ENCODE measurements at places on chromosomes 11 and 22.

GRCh38 chr11:130171534-130171933, 12.0 kb downstream of the ST14 start:
- no peak for DNase-seq

- DNase-seq: no peak
These were observed 78.0 kb downstream of the TSPAN18 start for GRCh38 chr11:44804449-44805437.

GRCh38 chr11:59777104-59777503, 21.9 kb downstream of the STX3 start:
- DNase-seq: no peak

DNA sequence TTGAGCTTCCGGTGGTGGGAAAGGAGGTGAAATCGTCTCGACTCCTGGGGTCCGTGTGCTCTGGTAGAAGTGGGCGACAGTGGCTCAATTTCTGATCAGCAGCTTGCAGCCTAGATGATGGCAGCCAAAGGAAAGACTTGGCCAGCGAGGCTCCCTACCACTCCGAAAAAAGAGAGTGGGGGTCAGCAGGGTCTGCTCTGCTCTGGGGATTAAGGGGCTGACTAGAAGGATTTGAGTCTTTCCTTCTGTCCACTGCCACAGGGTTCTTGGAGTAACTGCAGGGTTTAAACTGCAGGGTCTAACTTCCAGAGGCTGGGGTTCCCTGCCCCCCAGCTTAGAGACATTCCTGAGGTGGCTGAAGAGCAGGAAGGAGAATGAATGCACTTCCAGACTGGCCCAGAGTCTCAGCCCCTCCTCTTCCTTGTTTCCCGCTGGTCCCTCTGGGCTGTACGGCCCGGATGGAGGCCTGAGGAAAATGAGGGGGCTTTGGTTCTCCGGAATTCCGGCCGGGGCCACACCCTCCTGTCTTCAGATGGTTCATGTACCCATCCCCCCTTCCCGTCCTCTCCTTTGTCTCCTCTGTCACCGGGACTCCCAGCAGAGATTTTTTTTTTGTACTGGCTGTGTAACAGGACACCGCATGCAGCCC, 907 bp downstream of the SERPINH1 start:
- no peak for DNase-seq

- peak; percentile 82 for DNase-seq
These were observed 34.4 kb upstream of the TRIM29 start for GRCh38 chr11:120172054-120172911.

GRCh38 chr11:32072872-32073643, 17.8 kb upstream of the RCN1 start:
- no peak for DNase-seq

DNA sequence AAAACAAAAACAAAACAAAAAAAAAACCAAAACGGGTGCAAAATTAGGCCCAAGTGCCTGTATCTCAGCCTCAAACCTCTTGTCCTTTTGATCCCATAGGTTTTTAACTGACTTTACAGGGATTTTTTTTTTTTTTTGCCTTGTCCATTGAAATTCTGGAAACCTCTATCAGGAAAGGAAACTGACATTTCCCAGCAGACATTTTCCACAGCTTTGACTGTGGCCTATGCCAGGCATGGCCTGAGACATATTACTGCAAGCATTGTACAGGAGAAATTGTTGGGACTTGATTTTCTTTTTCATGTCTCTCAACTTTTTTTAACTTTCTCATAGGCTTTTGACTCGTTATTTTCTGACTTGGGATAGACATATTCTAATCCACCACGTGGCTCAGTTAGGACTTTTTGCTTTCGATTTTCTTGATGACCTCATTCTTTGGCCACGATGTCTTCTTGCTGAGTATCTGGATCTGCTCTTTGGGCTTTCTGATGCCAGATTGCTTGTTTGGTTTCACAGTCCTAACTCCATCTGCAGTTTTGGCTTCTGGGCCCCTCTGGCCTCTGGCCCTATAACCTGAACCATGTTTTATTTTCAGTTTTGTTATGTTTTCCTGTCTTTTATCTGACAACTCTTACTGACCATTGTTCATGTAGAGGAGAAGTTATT, 336.1 kb upstream of the C11orf87 start:
- DNase-seq: no peak

DNA sequence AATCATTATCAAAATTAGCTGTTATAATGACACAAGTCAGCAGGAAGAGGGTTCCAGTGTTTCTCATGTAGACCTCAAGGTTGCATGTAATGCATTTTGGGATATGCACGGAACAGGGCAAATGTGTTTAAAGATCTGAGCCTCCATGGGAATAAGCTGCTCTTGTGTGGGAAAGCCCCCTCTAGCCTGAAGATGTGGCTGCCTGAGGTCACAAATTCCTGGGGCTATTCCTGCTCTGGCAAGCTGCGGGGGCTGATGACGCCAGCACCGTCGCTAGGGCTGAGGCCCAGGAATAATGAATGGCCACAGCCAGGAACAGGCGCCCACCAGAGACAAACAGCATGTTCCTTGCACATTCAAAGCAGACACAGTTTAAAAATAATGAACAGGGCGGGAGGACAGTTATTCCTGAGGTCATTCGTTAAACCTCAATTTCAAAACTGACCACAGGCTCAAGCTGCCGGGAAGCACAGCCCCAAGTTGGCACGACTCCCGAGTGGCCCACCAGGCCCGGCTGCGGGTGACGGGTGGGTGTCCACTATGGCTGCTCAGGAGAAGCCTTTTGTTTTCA, 11.7 kb downstream of the OSBPL5 start:
- DNase-seq: no peak

DNA sequence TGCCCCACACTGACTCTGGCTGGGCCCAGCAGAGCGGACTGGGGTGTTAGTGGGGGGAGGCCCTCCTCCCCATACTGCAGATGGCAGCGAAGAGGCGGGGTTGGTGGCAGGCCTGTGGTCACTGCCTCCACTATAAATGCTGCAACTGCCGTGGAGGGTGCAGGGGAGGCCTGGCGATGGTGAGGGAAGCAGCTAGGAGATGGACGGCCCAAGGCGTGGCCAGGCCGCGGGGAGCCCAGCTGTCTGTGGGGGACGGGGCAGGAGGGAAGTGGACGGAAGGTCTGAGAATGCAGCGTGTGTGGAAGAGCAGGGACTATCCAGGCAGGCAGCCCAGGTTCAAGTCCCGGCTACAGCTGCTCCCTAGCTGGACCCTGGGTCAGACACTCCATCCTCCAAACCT, 18.3 kb downstream of the DNAL4 start:
- DNase-seq: no peak

DNA sequence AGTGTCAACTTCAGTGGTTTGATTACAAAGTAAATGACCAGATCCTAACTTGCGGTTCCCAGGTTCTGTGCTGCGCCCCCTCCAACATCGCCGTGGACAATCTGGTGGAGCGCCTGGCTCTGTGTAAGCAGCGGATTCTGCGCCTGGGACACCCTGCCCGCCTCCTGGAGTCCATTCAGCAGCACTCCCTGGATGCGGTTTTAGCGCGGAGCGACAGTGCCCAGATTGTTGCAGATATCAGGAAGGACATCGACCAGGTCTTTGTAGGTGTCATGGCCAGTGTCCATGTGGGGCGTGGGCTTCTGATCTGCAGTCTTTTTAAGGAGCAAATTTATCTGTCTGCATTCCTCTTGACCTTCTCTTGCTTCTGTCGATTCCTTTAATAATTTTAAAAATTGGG, 11.1 kb downstream of the IGHMBP2 start:
- DNase-seq: no peak

GRCh38 chr11:122785031-122785541, 53.2 kb upstream of the CRTAM start:
- no peak for DNase-seq

DNA sequence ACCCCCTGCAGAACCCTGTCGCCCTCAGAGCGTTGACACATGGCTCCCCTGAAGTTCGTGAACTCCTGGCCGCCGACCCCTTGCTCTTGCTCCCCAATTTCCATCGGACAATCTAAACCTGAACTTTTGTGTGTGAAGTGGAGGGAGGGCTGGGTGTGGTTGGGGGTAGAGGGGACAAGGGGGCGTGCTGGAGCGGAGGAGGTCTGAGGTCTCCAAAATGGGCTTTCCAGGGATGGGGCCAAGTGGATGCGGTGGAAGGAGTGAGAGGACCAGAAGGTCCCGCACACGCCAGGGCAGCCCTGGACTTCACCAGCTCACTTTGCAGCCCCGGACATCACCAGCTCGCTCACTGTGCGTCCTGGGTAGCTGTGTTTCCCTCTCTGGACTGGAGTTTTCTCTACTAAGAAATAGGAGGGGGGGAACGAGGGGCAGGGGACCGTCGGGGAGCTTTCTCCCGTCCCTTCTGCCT, 18.6 kb downstream of the CREB3L1 start:
- no peak for DNase-seq

- no peak for DNase-seq
These were observed 35.2 kb downstream of the SOX6 start for GRCh38 chr11:16321148-16321547.

DNA sequence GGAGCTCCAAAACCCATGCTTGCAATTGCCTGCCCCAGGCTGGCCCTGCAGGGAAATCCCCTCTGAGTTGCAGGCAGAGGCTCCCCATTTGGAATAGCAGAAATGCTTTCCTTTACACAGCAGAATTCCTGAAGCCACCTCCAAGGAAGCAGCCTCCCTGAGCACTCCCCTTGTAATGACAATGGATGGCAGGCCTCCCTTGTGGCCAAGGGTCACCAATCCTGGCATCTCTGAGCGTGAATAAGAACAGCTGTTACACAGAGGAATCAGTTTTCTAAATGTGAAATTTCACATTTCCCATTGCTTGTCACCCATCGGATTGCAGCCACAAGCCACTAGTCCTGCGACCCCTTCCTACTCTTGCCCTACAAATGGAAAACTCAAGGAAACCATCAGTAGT, 107.6 kb downstream of the GALNT18 start:
- no peak for DNase-seq

GRCh38 chr11:72038491-72038890, 39.8 kb downstream of the IL18BP start:
- DNase-seq: no peak

GRCh38 chr22:27952779-27953178, 33.7 kb upstream of the PITPNB start:
- DNase-seq: no peak

DNA sequence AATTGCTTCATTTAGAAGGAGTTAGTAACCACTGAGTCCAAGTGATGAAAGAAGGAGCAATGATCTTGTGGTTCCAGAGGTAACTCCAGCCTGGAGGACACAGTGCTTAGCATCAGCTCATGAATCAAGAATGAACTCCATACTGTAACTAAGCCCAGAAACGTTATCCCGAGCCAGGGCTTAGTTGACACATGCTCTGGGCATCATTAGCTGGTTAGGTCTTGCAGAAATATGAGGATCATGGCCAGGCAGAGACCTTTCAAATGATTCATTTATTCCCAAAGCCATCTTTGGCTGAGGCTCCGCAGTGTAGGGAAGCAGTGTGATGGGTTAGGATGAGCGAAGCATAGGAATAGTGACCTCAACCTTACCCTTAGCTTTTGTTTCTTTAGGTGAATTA, 277.4 kb downstream of the FAM76B start:
- DNase-seq: no peak

GRCh38 chr11:80916173-80916798, 1475.5 kb upstream of the TENM4 start:
- no peak for DNase-seq

GRCh38 chr11:110311783-110312579, 15.6 kb upstream of the RDX start:
- DNase-seq: no peak

DNA sequence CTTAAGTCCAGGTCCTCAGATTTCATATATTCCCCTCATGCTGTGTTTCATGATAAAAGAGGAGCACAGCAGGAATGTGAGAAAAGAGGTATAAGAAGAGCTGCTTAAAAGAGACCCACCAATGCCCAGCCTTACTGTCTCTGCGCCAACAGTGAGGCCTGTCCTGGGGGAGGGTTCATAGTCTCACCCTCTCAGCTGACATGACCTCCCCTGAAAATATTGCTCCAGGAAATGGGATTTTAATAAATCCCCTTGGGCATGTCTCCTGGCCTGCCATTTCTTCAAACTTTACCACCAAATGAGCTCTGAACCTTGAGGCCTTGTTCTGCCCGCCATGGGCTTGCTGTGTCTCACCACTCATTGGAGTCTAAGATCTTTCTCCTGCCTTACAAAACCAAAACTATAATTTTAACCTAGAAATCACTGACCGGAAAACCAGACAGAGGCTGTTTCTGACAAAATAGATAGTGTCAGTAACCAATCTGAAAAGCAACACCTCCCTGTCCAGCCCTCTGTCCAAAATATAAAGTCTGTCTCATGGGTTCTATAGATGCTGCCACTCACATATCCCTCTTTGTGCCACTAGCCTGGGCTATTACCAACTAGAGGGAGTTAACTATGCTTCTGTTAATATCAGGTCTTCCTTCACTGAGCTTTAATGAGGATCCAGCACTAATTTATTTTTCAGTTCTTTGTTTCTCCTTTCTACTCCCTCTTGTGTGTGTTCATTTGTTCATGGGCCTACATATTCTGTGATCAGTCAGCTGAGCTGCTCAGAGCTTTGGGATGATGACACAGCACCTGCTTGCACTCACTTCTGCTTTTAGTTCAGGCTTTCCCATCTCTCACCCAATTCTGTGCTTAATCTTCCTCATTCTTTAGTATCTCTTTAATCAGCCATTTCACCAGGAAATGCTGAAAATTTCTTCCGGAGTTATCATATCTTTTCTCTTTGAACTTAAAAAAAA, at the start of gene OR2AG2:
Gene OR2AG2 (minus strand): TSS at position 51 of the 968 bp plus-strand sequence. CDS start 3,019 bp downstream, outside the sequence.
- peak; percentile 49 for DNase-seq

GRCh38 chr11:93740730-93741093, 583 bp downstream of the TAF1D start:
- DNase-seq: peak; percentile 45

- DNase-seq: no peak
These were observed 17.9 kb downstream of the STX3 start for GRCh38 chr11:59773083-59773440.

DNA sequence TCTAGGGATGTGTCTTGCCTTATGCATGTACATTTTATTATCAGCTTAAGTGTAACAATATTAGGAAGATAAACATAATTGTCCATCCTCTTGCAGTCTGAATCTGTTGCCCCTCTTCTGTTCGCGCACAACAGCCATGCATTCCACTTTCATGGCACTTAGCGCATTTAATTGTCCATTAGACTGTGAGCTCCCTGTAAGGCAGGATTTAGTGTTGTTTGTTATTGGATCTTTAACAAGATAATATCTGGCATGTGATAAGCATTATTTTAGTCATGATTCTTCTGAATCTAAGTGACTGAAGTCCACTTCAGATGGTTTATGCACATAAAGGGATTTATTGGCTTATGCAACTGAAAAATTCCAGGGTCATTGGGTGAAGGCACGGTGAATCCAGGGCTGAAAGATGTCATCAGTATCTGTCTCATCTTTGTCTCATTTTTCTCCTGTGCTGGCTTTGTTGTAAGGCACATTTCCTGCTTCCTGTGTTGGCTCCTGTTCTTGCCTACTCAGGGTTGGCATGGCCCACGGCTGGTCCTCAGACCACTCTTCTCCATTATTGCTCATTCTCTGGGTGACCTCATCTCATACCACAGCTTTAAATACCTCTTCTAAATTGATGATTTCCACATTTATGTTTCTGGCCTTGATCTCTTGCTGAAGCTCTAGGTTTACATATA, 37.6 kb downstream of the ATXN10 start:
- no peak for DNase-seq
